ENCODE measurements at places on chromosomes 16 and 17.

GRCh38 chr16:12245921-12246720 lies 269.6 kb downstream of the SNX29 start:
- DNase-seq = no peak

GRCh38 chr17:72004611-72005331 lies 116.0 kb upstream of the SOX9 start:
- no peak for DNase-seq

GRCh38 chr16:66847533-66848067 lies 3.4 kb downstream of the CA7 start:
- no peak for DNase-seq

- no peak for DNase-seq
Measured at GRCh38 chr17:41806685-41807445, 4.9 kb downstream of the P3H4 start.

GRCh38 chr16:83901101-83901500 lies 2.2 kb downstream of the MLYCD start:
- DNase-seq = no peak

DNA sequence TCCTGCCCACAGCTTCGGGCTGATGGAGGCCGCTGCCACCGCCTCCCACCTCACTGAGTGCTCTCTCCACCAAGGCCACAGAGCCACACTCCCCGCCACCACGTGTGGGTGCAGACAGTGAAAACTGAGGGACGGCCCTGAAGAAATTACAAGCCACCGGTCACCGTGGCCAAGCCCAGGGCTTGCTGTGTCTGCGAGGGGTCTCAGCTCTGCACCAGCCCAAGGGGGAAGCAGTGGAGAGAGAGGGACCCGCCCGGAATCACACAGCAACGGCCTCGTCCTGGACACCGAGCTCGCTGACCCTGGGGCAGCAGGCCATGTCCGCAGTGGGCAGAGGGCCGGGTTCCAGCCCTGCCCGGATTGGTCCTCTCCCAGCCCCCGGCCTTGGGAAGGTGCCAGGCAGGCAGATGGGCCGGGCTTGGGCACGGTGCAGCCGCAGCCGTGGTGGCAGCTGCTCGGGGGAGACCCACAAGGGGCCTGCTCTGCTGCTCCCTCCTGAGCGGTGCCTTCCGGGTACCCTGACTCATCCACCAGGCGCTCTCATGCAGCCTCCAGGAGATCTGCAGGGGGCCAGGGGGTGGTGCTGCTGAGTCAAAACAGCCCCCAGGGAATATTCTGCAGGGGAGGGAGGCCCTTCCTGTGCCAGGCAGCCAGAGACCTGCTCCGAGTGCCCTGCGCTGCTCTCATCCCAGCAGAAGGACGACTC lies 52.0 kb downstream of the CBFA2T3 start:
- DNase-seq = peak; percentile 59

DNA sequence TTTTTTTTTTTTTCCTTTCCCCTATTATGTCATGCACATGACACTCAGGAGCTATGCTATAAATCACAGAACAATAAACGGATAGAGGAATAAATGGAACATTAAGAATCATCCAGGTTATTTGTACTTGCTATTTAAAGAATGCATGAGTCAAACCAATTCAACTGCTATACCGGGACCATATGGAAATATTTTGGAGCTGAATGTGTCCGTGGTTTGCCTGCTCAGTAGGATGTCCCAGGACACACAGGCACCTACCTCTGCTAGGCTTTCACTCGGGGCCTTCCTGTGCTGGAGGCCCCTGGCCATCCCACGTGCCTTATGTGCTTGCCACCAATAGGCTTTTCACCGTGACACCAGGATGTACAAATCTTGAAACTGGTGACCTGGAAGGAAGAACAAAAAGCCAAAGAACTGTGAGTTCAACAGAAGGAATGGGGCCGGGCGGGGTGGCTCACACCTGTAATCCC lies 15.3 kb upstream of the SEC14L1 start:
- peak; percentile 96 for DNase-seq

DNA sequence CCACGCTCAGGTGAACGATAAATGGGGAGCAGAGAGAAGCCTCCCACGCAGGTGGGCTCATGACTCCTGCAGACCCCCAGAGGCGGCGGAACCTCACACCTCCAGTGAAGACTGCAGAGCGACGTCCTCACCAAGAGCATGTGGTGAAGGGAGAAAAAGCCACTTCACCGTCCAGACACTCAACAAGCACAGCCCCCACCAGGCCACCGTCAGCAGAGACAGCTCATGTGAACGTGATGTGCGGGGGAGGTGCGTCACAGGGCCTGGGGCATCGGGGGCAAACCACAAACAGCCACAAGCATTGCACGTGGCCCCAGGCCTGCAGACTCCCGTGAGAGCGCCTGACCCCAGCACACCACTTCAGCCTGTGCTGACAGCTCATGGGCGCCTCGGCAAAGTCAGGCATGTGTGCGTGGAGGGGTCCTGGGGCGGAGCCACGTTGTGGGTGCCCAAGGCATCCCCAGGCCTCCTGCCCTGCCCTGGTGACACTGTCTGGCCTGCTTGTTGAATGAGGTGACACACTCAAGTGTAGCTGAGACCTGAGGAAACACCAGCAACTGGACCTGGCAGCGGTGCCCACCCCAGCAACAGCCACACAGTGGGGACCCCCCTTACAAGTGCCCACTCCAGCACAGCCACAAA lies 19.0 kb downstream of the LMF1 start:
- DNase-seq = no peak

- DNase-seq = peak; percentile 34
Measured at GRCh38 chr17:75240394-75241142, 20.8 kb downstream of the GGA3 start.

- DNase-seq = no peak
Measured at GRCh38 chr17:49495842-49496182, 719 bp downstream of the NGFR start.

DNA sequence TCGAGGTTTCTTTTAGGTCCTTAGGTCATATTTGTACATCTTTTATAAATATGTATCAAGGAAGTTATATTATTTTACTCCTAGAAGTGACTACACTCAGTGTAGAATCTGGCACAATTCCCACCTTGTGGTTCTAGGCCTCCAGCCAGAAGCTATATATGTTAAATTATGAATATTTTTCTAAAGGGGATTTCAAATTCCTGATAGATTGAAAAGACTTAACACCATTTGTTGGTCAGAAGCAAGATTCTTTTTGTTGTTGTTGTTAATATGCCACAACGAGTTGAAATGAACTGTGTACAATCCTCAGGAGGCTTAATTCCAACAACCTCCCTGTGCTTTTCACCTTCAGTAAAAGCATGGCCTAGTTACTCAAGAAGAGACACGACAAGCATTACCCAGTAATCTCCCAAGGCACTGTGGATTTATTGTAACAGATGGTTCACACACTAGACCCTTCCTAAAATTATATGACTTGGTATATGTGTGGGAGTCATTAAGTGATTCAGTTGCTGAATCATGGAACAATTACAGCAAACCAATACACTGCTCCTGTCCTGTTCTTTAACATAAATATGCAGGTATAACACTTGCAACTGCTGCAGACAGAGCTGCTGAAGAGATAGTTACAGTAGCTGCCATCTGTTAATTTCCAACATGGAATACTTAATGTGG lies 964.4 kb upstream of the GOT2 start:
- no peak for DNase-seq

GRCh38 chr16:2231016-2231931 lies 5.0 kb upstream of the DNASE1L2 start:
- no peak for DNase-seq

- no peak for DNase-seq
Measured at GRCh38 chr17:73987845-73988509, 215.5 kb upstream of the RPL38 start.

GRCh38 chr16:57529391-57530103 lies 6.8 kb downstream of the CCDC102A start:
- DNase-seq = no peak

- DNase-seq = no peak
Measured at GRCh38 chr17:82231312-82231561, 2.4 kb downstream of the SLC16A3 start.

DNA sequence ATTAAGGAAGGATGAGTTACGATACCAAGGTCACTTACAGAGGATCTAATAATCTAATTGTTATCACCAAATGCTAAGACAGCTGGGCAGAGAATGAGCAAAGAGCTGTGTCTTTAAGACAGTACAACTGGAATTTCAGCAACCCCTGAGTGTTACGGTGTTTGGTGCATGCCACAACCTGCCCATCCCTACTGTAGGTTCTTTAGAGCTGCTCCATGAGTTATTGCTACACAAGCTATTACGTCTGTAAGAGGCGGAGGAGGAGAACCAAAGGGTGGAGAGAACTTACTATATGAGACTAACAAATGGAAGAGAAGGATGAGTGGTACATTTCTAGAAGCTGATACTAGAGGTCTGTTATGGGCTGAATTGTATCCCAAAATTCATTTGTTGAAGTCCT lies 14.2 kb upstream of the C17orf78 start:
- DNase-seq = no peak

DNA sequence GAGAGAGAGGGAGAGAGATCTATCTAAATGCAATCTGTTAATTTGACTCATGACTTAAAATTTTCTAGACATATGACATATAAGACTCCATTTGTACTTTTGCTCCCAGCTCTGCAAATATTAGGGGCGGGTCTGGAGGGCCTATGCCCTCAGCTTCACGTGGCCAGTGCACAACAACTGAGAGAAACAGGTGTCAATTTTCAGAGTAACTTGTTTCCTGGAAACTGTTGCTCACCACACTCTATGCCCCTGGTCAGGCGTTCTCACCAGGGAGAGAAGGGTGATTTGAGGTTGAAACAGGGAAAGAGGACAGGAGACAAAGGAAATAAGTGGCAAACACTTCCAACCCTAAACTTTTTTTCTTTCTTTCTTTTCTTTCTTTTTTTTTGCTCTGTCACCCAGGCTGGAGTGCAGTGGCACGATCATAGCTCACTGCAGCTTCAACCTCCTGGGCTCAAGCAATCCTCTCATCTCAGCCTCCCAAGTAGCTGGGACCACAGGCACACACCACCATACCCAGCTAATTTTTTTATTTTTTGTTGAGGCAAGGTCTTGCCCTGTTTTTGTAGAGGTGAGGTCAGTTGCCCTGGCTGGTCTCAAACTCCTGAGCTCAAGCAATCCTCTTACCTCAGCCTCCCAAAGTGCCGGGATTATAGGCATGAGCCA lies 270.0 kb downstream of the SLC39A11 start:
- DNase-seq = peak; percentile 14

DNA sequence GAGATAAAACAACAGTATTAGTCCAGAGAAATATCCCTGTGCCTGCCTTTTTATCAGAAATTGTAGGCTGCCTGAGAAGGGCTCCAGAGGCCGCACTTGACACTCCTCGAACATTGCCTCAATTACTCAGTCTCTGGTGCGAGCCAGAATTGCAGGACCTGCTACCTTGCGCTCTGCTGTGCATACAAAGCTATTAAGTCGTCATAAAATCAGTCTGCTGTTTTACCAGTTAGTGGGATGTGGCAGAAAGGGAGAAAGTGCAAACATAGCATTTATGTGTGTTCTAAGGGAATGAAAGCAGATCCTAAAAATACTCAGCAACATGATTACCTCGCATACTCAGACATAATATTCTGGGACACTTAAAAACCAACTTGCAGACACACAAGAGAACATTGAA lies 70.6 kb downstream of the TMC6 start:
- no peak for DNase-seq

DNA sequence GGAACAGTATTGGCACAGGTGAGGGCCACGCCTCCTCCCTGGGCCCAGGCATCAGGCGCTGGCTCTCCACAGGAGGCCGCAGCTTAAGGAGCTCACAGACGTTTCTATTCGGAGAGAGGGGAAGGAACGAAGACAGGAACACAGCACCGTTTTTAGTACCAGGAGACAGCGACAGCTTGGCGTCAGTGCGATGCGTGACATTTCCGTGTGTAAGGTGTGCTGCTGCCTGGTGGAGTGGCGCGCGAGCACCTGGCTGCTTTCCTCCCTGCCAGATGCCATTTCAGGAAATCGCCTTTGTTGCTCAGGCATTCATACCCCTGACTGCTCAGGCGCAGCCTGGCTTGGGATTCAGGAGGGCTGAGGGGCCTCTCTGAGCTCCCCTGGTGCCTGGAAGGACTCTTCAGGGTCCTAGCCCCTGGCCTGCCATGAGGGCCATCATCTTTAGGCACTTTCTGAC lies 367.5 kb downstream of the CPPED1 start:
- DNase-seq = no peak

GRCh38 chr17:38920374-38921291 lies 4.8 kb upstream of the LASP1NB start:
- no peak for DNase-seq

- no peak for DNase-seq
Measured at GRCh38 chr17:12826431-12826830, 37.1 kb downstream of the ARHGAP44 start.

- DNase-seq = no peak
Measured at GRCh38 chr17:73969956-73970355, 233.5 kb upstream of the RPL38 start.

- DNase-seq = peak; percentile 80
Measured at GRCh38 chr16:2147981-2148671, at the start of gene RAB26. TSS of gene RAB26 (plus strand) at chr16:2148625. CDS start at chr16:2148784, 159 bp downstream.

DNA sequence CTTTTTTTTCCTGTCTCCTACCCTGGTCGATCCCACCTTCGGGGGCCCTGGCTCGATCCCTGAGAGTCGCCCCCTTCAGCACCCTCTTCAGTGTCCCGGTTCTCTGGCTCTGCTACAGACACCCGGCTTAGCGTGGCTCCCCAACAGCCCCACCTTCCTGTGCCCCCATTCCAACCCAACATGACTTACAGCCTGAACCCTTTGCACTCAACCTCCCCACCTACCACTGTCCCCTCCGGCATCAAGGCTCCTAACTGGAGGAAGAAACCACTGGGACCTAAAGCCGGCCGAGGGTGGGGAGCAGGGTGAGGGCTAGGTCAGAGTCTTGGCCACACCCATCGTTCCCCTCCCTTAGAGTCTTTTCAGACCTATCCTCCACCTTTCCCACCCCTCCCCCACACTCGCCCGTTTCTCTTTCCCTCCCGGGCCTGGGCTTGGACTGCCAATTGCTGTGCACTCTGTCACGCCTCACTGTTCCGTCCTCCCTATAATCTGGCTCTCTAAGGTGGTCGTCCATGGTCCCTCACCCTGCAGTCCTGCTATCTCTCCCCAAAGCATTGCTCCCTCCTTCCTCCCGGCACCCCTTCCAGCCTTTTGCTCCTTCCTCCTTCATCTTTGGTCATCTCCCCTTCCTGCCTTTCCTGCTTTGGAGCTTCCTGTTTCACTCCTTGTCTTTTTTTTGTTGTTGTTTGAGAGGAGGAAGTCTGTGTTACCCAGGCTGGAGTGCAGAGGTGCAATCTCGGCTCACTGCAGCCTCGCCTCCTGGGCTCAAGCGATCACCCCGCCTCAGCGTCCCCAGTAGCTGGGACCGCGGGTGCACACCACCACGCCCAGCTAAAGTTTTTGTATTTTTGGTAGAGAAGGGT lies 890 bp upstream of the CLDN7 start:
- DNase-seq = peak; percentile 74

GRCh38 chr16:52257534-52257933 lies 289.4 kb downstream of the TOX3 start:
- DNase-seq = no peak

DNA sequence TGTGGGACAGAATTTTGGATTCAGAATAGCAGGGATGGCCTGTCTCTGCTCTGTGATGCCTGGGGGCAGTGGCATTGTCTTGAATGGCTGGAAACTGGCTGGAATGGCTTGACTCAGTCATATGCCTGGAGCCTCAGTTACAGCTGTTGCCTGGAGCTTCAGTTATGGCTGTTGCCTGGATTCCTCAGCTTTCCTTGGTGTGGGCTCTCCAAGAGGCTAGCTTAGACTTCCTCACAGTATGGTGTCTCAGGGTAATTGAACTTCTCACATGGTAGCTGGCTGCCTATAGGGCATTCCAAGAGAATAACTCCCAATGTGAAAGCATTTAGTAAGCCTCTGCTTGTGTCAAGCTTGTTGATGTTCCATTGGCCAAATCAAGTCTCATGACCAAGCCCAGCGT lies 21.1 kb downstream of the KRT23 start:
- no peak for DNase-seq

Data from SW480 (cell line).